Frontal cortex (tissue), 4 donors: ENCODE measurements at places on chromosomes 7 and 10. TPM values are rescaled to one million over a fixed set of nuclear protein-coding genes. Genes with fewer than 3 reads are reported as not detected.

Gene HMX2
- total RNA-seq: not detected

Gene UCMA
- not detected for total RNA-seq

Gene KCNMA1
- 27.3 TPM for total RNA-seq

Gene ACHE
- 11.0 TPM for total RNA-seq

Gene VGF
- total RNA-seq: 7.7 TPM

Gene CREB5
- 4.5 TPM for total RNA-seq

Gene SPDYE2B
- not detected for total RNA-seq

Gene ETV1
- 43.2 TPM for total RNA-seq

Gene MSMB
- not detected for total RNA-seq

Gene GTF2I
- total RNA-seq: 236 TPM

Gene TFPI2
- 0.41 TPM for total RNA-seq

Gene KIAA1217
- 4.1 TPM for total RNA-seq

Gene FAM25C
- total RNA-seq: not detected

Gene TRPV6
- under 0.01 TPM for total RNA-seq

GRCh38 chr7:126361183-126361582 lies 891.6 kb downstream of the GRM8 start:
- DNase-seq: no peak

DNA sequence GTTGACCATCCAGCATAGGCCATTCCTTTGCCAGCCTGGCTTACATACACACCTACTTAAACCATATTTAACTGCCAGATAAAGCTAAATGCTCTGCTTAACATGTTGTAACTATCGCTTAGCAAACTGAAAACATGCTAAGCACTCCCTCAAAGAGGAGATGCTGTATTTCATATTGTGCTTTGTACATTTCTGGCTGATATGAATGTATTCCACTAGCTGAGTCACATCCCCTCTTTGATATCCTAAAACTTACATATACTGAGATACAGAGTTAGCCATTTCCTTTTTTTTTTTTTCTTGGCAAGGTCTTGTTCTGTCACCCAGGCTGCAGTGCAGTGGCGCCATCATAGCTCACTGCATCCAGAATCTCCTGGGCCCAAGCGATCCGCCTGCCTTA lies 99.4 kb downstream of the TPST1 start:
- no peak for DNase-seq

GRCh38 chr10:132176623-132177500 lies 9.9 kb upstream of the DPYSL4 start:
- DNase-seq: no peak

GRCh38 chr7:93821463-93821862 lies 69.1 kb downstream of the TFPI2 start:
- no peak for DNase-seq

- no peak for DNase-seq
Observed at GRCh38 chr7:96563409-96563808, 146.2 kb downstream of the SEM1 start.

GRCh38 chr7:111308691-111309090 lies 217.8 kb downstream of the LRRN3 start:
- no peak for DNase-seq

GRCh38 chr7:47227762-47228177 lies 354.1 kb downstream of the TNS3 start:
- DNase-seq: no peak

- DNase-seq: no peak
Observed at GRCh38 chr7:159040146-159040545, 104.5 kb downstream of the VIPR2 start.

GRCh38 chr7:159012353-159013069 lies 132.2 kb downstream of the VIPR2 start:
- peak; percentile 39 for DNase-seq

- no peak for DNase-seq
Observed at GRCh38 chr10:103916254-103916653, 1.7 kb downstream of the STN1 start.

- no peak for DNase-seq
Observed at GRCh38 chr7:135527025-135527424, 17.1 kb upstream of the CNOT4 start.

- no peak for DNase-seq
Observed at GRCh38 chr7:100555701-100556100, 16.7 kb downstream of the AGFG2 start.

GRCh38 chr7:1603346-1604225 lies 33.8 kb upstream of the PSMG3 start:
- no peak for DNase-seq

DNA sequence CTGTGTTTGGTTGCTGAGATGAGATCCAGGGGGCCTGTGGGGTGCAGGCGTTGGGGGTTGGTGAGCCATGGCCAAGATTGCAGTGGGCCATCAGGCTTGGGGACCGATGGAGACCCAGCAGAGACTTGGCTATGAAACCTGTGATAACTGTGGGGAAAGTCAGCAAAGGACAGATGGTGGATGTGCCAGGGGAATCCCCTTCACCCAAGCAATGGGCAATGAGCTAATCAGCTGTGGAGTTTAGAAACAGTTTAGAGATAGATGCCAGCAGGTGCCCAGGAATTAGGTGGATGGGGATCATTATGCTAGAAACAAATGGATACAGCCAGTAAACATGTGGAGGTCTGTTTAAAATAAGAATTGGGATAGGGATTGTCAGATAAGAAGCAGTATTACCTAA lies 151.4 kb upstream of the FERD3L start:
- no peak for DNase-seq

DNA sequence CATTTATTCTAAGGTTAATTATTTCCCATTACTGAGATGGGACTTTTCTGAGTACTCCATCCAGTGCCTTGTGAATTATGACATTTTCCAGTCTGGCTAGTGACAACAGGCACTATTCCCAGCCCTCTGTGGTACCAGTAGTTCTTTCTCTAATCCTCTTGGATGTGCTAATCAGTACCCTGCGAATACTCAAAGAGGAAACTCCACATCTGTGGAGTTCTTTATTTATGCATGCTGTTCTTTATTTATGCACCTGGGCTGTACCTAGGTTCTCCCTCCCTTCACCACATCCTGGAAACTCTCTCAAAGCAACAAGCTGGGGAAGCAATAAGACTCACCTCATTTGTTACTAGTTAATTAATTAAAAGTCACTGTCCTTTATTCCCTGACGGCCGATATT lies 83.5 kb downstream of the TSPAN12 start:
- DNase-seq: no peak

DNA sequence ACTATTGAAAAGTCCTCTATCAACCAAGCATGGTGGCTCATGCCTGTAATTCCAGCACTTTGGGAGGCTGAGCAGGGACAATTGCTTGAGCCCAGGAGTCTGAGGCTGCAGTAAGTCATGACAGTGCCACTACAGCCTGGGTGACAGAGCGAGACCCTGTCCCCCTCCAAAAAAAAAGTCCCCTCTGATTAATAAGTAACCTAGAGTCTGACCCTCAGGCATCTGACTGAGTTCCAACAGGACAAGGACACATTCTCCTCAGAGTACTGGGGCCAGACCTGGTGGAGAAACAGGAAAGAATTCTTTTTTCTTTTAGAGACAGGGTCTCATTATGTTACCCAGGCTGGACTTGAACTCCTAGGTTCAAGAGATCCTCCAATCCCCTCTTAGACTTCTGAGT lies 10.0 kb downstream of the MORN4 start:
- no peak for DNase-seq

DNA sequence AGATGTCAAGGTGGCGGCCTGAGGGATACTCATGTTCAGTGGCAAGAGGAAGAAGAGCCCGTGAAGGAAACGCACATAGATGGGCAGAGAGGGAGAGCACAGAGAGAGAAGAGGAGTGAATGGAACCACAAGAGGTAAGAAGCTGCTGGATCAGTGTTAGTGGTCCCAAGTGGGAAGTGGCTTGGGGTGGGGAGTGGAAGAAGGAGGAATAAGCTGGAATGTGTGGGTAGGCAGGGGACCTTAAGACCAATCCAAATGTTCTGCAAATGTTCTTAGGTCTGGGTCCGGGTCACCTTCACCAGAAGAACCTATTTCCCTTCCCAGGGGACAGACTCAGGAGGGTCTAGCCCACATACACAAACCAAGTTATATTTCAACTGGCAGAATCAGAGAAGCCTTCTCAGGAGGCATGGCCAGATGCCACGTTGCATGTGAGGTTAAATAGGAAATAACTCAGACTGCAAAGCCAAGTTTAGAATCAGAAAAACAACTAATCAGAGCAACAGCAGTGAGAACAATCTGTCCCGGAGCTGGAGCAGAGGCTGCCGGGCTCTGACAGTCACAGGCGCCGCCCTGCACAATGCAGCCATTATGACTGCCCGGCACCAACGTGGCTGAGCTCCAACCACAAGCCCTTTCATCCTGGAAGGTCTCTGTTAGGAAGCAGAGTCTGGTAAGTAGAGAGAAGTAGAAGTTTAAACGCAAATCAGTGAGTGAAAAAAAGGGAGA lies 78.6 kb upstream of the ARMC3 start:
- peak; percentile 45 for DNase-seq

- DNase-seq: no peak
Observed at GRCh38 chr10:63155388-63156020, 22.4 kb downstream of the NRBF2 start.
